ENCODE measurements at places on chromosomes 4 and X. TPM values are rescaled to one million over a fixed set of nuclear protein-coding genes. Genes with fewer than 3 reads are reported as not detected.
A peak's percentile ranks its signal among the peaks of the same experiment; 100 is the strongest.

The BEX2 gene
- total RNA-seq: 35.7 TPM

The CFAP97 gene
- total RNA-seq: 57.7 TPM

The PRDM8 gene
- total RNA-seq: 1.4 TPM

The MSANTD1 gene
- 0.71 TPM for total RNA-seq

The P2RY8 gene
- total RNA-seq: 0.44 TPM

DNA sequence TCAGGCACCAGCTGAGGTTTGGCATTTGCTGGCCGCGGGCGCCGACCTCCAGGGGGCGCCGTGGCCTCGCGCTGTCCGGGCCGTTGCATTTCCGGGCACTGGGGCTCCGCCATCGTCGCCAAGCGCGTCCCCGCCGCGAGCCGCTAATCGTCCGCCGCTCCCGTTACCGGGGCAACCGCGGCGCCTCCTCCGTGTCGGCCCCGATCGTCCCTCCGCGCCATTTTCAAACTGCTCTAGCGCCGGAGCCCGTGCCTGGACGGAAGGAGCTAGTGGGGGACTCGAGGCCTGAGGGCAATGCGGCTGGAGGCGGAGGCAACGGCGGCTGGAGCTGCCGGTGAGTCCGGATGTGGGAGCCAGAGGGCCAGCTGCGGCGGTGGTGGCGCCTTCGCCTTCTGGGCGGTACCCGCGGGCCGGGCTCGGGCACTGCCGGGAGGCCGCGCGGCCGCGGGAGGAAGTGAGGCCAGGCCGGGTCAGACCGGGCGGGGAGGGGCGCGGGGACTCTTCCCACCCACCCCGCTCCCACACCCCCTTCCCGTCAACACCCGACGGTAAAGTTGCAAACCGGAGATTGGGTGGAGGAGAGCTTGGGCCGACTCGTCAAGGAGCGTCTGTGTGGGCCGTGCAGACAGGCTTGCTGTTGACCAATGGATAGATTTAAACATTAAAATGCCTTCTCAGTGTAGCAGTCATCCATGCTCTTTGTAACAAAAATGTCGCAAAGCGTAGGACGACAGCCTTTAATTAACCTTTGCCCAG is at the start of gene CEP135:
Gene CEP135, plus strand, starts transcription at position 220 of the 756 bp plus-strand sequence. CDS start 3,186 bp downstream, outside the sequence.
- H3K4me3 ChIP-seq: peak within 1 kb of the TSS; percentile 82
- H3K27me3 ChIP-seq: no peaks in the 10 kb centered on the region
- H3K36me3 ChIP-seq: 0 out of 2 replicates have a peak, but pooled peaks cover 2% of the 10 kb centered on the region
- H3K27ac ChIP-seq: peak within 1 kb of the TSS; percentile 94
- peak; percentile 77 for DNase-seq
- peaks cover 14% of the 10 kb centered on the region for H3K4me1 ChIP-seq

- H3K27me3 ChIP-seq: no peaks in the 10 kb centered on the region
- no peak overlapping the region for H3K27ac ChIP-seq
- no peak overlapping the region for H3K4me3 ChIP-seq
- H3K36me3 ChIP-seq: no peaks in the 10 kb centered on the region
- H3K4me1 ChIP-seq: no peaks in the 10 kb centered on the region
Observed at GRCh38 chrX:28693101-28693500, 105.9 kb downstream of the IL1RAPL1 start.

- H3K4me1 ChIP-seq: no peaks in the 10 kb centered on the region
- H3K4me3 ChIP-seq: no peak overlapping the region
- DNase-seq: no peak
Observed at GRCh38 chrX:139077281-139078250, 366.0 kb upstream of the FGF13 start.

DNA sequence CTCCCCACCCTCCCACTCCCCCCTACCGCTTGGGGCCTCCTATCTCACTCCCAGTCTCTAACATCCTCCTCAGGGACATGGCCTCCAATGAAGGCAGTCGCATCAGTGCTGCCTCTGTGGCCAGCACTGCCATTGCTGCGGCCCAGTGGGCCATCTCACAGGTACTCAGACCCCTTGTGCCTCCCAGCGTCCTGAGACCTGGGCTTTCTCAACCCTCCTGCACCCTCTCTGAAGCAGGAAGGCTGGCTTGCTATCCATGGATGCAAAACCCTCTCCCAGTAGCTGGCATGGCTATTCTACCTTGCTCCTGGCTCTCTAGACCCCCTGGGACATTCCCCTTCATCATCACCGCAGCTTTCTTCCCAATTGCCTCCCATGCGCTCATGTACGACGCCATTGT is 13.3 kb upstream of the UBA1 start:
- DNase-seq: no peak
- no peak overlapping the region for H3K27ac ChIP-seq
- no peak overlapping the region for H3K4me3 ChIP-seq
- no peaks in the 10 kb centered on the region for H3K36me3 ChIP-seq
- no peaks in the 10 kb centered on the region for H3K4me1 ChIP-seq

- H3K36me3 ChIP-seq: no peaks in the 10 kb centered on the region
- DNase-seq: peak; percentile 60
- H3K4me3 ChIP-seq: no peak overlapping the region
- peaks cover 11% of the 10 kb centered on the region for H3K27me3 ChIP-seq
- H3K27ac ChIP-seq: no peak overlapping the region
Observed at GRCh38 chrX:104098151-104098808, 14.0 kb upstream of the ZCCHC18 start.

DNA sequence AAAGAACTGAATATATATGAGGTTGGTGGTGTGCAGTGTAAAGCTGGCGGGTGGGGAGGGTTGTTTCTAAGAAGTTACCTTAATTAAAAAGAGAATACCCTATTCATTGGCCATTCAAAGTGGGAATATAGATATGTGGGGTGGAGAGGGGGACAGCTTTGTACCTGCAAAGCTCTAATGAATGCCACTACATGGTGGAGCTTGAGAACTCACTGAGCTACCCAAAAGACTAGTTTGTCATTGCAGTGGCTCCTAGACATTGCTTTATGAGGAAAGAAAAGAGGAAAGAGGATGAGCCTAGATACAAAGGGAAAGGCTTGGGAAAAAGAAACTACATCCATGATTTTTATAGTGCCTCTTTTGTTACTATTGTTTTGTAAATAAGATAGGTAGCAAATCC is 209.9 kb upstream of the SPRY1 start:
- no peaks in the 10 kb centered on the region for H3K36me3 ChIP-seq
- H3K27ac ChIP-seq: no peak overlapping the region
- DNase-seq: no peak
- H3K4me3 ChIP-seq: no peak overlapping the region

DNA sequence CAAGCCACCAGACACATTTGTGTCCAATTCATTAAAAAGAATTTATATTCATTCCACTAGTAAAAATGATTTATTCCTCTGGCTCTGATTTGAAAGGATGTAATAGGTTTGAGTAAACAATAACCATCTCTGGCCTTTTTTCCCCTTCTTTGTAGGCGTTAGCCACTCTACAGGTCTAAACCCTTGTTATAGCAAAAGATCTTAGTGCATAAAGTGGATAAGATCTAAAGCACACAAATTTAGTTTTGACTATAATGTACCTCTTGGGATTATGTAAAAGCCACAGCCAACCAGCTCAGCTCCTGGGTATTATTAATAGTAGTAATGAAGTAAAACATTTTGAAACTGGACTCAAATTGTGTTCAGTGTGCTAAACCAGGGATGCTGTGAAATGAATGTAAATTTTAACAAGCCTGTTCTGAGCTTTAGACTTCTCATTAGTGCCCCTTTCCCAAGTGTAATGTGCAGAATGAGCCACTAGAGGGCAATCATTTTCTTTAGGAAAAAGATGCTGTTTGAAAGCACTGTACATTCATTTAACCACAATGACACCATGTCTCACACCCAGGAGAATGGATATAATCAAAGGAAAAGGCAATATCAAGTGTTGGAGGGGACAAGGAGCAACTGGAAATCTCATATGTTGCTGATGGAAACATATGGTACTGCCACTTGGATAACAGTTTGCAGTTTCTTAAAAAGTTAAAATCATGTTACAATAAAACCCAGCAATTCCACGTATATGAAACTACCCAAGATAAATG is 69.7 kb downstream of the KLHL8 start:
- H3K36me3 ChIP-seq: no peaks in the 10 kb centered on the region
- no peak overlapping the region for H3K27ac ChIP-seq
- no peaks in the 10 kb centered on the region for H3K27me3 ChIP-seq
- H3K4me1 ChIP-seq: no peaks in the 10 kb centered on the region
- peak; percentile 55 for DNase-seq
- H3K4me3 ChIP-seq: no peak overlapping the region

GRCh38 chr4:71639380-71639779 is 144.5 kb downstream of the GC start:
- no peaks in the 10 kb centered on the region for H3K4me1 ChIP-seq
- no peak overlapping the region for H3K4me3 ChIP-seq
- H3K27me3 ChIP-seq: no peaks in the 10 kb centered on the region
- no peak overlapping the region for H3K27ac ChIP-seq
